NCI-H1436 treated with DMSO at 0.1 percent for 48 hours (cell line): ENCODE measurements at places on chromosomes 2 and 18.

GRCh38 chr2:109067631-109068125 lies 61.3 kb upstream of the SH3RF3 start:
- no peak for DNase-seq

- no peak for DNase-seq
Observed at GRCh38 chr18:5419601-5420000, 124.1 kb upstream of the ZBTB14 start.

DNA sequence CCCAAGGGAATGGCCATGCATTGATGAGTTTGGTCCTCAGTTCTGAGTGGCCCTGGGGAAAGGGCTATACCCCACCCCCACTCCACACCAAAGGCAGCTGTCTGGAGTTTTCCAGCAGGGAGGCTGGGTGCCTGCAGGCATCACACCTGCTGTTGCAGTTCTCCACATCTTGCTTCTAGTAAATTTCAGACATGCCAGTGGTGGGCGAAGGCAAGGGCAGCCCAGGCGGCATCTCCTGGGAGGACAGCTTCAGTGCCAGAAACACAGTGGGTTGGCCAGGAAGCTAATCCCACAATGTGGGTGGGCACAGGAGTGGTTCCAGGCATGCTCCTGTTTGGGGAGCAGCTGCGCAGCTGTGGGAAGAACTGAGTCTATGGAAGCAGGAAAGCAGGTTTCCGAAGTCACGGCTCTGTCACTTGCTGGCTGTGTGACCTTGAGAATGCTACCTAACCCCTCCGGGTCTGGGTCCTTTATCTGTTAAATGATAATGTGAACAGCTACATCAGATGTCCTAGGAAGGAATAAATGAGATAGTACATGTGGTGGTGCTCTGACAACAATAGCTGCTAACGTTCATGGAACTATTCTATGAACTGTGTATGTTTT lies 84.6 kb upstream of the SPTBN1 start:
- no peak for DNase-seq

GRCh38 chr2:197234671-197235191 lies 75.8 kb downstream of the ANKRD44 start:
- no peak for DNase-seq

- DNase-seq: no peak
Observed at GRCh38 chr18:35710581-35710980, 129.0 kb downstream of the GALNT1 start.
